Activated T-cell treated with anti-CD3 and anti-CD28 coated beads for 4 hours (primary cell): ENCODE measurements at places on chromosomes 16 and 17.

- no peak for DNase-seq
Observed at GRCh38 chr17:63573634-63574033, 23.4 kb downstream of the DCAF7 start.

DNA sequence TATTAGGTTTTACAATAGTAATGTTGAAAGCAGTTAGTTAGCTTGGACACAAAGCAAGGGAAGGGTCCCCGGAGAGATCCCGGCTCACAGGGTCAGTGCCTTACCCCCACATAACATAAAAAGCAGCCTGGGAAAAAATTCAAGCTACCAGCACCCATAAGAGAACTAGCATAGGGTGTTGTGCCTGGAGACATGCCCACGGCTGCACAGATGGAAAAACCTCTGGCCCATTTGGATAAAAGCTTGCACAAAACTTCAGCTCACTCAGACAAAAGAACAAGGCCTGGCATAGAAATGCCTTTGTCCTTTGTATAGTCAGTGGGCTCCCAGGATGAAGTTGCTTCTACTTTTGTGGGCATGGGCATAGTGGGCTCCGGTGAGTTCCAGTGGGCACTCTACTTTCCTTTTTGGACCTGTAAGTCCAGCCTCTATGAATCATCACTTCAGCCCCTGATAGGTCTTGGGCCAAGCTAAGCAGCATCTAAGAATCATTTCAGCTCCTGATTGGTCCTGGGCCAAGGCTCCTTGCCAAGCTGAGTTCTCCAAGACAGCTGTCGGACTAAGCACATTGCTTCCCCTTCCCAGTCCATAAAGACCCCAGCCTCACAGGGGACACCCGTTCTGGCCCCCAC, 1.3 kb upstream of the RDM1 start:
- no peak for DNase-seq

GRCh38 chr16:53022374-53022773, 30.3 kb downstream of the CHD9NB start:
- no peak for DNase-seq

DNA sequence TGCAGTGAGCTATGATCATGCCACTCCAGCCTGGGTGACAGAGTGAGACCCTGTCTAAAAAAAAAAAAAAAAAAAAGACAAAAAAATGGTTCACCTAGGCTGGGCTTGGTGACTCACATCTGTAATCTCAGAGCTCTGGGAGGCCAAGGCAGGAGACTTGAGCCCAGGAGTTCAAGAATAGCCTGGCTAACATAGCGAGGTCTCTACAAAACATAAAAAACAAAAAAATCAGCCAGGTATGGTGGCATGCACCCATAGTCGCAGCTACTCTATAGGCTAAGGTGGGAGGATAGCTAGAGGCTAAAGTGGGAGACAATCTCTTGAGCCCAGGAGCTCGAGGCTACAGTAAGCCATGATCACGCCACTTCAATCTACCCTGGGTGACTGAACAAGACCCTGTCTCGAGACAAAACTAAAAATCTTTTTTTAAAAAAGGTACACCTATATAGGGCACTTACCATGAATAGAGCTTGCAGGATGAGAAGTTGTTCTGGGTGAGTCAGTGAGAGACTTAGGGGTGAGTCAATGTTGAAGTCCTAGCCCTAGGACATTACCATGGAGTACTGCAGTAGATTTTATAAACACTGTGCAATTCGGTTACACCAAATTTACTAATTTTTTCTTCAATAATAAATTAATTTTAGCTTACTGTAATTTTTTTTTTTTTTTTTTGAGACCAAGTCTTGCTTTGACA, 19.0 kb downstream of the USP32 start:
- DNase-seq, result no peak

DNA sequence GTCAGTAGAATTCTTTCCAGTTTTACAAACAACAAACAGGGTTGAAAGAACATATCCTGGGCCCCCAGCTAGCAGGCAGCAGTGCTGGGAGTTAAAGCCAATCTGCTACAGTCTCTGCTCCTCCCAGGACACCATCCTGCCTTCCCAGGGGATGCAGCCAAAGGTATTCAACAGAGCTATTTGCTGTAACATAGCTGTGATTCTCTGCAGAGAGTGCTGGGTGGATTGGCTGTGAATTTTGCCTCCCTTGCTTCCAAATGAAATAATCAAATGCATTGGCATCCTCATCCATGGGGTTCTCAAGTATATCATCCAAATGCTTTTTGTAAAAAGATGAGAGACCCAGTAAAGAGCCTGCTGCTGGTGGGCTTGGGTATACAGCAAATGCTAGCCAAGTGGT, 124.3 kb downstream of the NPIPB5 start:
- DNase-seq, result no peak

GRCh38 chr17:6072157-6072556, 2.0 kb downstream of the WSCD1 start:
- no peak for DNase-seq
